Activated CD4-positive, alpha-beta T cell treated with anti-CD3 and anti-CD28 coated beads, Interleukin-2, amount 10 ng/mL, durations not matched to agents 24 days and 14 days (primary cell): ENCODE measurements at places on chromosomes 12 and 14. TPM values are rescaled to one million over a fixed set of nuclear protein-coding genes. Genes with fewer than 3 reads are reported as not detected.
A peak's percentile ranks its signal among the peaks of the same experiment; 100 is the strongest.

- no peaks in the 10 kb centered on the region for H3K36me3 ChIP-seq
- DNase-seq, result no peak
- H3K27ac ChIP-seq, result peak overlapping the region; percentile 20
- no peak overlapping the region for H3K4me3 ChIP-seq
These were observed 1.3 kb downstream of the KRT7 start for GRCh38 chr12:52234223-52234810.

DNA sequence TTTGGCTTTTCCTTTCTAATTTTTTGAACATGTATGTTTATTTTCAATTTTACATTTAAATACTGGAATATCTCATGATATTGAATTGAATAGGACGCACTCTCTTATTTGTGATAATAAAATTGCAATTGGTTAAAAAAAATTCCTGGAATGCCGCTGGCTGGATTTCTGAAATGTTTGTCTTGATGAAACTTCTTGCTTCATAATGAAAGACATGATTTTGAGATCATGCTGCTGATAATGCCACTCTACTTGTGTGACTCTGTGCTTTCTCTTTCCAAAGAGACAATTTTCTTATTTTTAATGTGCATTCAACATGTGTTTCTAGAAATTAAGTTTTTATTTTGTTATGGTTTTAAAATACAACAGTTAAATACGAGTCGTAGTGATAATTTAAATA is 465.7 kb upstream of the FAR2 start:
- no peaks in the 10 kb centered on the region for H3K4me1 ChIP-seq
- H3K4me3 ChIP-seq, result no peak overlapping the region
- no peak overlapping the region for H3K27ac ChIP-seq
- no peaks in the 10 kb centered on the region for H3K27me3 ChIP-seq
- H3K36me3 ChIP-seq, result no peaks in the 10 kb centered on the region
- DNase-seq, result no peak

DNA sequence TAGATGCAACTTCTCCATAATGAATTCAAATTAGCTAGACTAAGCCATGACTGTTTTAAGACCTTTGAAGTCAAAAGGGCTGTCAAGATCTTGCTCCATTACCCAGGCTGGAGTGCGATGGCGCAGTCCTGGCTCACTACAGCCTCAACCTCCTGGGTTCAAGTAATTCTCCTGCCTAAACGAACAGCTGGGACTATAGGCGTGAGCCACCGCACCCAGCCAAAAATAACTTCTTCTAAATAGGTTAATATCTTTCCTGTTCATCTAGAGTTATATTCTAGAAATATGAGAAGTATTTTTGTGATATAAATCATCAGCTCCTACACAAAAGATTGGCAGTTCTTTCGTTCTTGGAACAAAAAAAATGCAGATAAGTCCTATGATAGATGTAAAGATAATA is 39.6 kb upstream of the SOS2 start:
- no peak overlapping the region for H3K27ac ChIP-seq
- no peaks in the 10 kb centered on the region for H3K4me1 ChIP-seq
- H3K27me3 ChIP-seq, result no peaks in the 10 kb centered on the region
- H3K4me3 ChIP-seq, result no peak overlapping the region

- H3K4me1 ChIP-seq, result no peaks in the 10 kb centered on the region
- H3K27ac ChIP-seq, result no peak overlapping the region
- H3K36me3 ChIP-seq, result no peaks in the 10 kb centered on the region
- no peak overlapping the region for H3K4me3 ChIP-seq
These were observed 143.7 kb upstream of the DCN start for GRCh38 chr12:91326058-91327027.

The HHIPL1 gene
- total RNA-seq, result not detected in 2 replicates

GRCh38 chr12:131989021-131989420 is 39.3 kb downstream of the EP400 start:
- H3K4me3 ChIP-seq, result no peak overlapping the region
- no peak overlapping the region for H3K27ac ChIP-seq
- H3K4me1 ChIP-seq, result peaks cover 3% of the 10 kb centered on the region
- H3K27me3 ChIP-seq, result no peaks in the 10 kb centered on the region
